ENCODE measurements at places on chromosomes 6 and 20.

- no peak for DNase-seq
Measured at GRCh38 chr20:39800111-39800510, 838.0 kb downstream of the DHX35 start.

GRCh38 chr6:47133230-47134000 lies 91.3 kb upstream of the ADGRF1 start:
- DNase-seq: no peak

DNA sequence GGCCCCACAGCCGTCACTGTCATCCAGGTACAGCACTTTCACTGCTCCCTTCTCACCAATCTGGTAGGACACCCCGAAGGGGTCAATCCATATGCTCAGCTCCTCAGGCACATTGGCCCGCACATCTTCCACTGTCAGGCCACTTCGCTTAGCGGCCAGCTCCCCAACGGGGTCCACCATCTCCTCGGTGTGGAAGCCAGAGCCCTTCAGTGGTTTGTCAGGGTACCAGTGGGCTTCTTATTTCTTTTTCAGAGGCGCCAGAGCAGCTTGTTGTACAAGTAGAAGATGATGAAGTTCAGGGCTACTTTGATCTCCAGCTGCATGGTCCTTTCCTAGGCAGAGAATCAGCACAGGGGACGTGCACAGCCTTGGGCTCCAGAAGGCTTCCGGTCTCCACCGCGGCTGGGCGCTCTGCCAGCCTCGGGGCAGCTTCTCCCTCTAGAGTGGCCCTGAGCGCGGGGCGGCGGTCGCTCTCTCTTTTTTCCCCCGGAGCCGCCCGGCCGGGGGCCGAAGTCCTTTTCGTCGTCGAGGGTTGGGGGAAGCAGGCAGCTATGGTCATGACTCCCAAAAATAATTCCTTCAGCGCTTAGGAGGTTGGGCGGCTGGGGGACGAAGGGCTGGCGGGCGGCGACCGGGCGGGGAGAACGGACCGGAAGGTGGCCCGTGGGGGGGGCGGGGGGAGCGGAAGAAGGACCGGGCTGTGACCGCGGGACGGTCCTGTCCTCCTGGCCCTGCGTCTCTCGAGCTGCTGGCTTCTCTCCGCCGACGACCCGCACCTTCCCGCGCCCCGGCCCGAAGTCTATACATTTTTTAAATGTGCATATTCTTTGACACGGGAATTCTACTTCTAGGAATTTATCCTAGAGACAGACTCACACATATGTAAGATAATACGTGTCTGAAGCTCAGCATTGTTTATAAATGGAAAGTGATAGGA lies 6.5 kb upstream of the ZSCAN9 start:
- no peak for DNase-seq

GRCh38 chr20:1005452-1006027 lies 3.4 kb upstream of the RSPO4 start:
- DNase-seq: no peak

DNA sequence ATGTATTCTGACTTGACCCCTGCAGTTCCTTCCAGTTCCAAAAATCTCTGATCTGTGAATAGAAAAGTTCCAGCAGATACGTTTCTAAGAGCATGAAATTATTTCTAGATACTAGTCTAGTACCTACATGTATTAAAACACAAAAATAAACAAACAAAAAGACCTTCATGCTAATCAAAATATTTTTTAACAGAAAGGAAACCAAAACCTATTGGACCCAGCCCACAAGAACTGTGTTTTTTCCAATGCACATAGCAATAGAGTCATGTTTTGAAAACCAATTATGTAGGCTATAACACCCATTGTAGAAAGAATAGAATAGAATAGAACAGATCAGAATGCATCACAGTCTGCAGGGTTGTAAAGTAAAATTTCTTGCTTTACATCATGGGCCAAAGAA lies 158.6 kb upstream of the TNFAIP3 start:
- no peak for DNase-seq

DNA sequence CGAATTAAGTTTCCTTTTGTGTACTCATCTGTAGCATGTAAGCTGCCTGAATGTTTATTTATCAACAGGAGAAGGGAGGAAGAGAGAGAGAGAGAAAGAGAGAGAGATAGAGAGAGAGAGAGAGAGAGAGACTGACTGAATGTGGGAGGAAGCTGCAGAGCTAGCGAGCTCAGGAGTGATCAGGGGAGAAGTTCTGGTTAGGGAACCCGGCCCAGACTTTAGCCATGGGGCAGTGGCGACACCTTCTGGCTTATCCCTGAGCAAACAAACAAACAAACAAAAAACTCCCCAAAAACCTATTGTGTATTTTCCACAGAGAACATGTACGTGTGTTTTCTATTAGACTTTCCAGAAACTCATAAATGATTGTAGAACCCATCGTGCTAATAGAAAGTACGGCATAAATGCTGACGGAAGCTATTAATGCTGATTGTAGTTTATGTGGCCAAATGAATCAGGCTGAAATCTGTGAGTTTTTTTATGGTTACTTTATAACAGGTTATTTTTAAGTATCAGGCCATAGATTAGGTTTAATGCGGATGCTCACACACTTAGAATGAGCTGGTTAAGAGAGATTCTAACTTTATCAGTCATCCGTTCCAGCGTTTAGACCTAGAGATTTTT lies 92.8 kb downstream of the CLIC5 start:
- peak; percentile 43 for DNase-seq

DNA sequence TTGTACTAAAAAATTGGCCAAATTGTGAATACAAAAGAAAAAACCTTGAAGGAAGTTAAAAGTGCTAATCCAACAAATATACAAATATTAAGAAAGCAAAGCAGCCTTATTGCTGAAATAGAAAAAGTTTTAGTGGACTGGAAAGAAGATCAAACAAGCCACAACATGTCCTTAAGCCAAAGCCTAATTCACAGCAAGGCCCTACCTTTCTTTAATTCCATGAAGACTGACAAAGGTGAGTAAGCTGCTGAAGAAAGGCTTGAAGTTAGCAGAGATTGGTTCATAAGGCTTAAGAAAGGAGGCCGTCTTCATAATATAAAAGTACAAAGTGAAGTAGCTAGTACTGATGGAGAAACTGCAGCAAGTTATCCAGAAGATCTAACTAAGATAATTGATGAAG lies 53.5 kb downstream of the TINAG start:
- DNase-seq: no peak

- DNase-seq: no peak
Measured at GRCh38 chr6:85435851-85436250, 14.0 kb upstream of the NT5E start.

GRCh38 chr6:150584065-150584464 lies 15.6 kb upstream of the PLEKHG1 start:
- DNase-seq: no peak

DNA sequence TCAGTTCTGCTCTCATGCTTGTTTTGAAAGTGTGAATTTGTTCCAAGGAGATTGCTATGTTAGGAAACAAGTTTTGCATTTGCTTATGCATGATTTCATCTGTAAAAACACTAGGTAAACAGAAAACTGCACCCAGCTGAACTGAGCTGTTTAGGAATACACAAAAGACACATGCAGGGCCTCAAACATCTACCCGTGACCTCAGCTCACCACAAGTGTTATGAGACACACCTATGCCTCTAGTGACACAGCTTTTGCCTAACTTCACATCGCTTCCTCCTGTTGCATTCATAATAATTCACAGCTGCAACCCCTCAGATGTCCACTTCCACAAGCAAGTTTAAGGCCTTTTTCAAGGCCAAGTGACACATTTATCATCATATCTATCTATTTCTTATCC lies 98.0 kb upstream of the SLC24A3 start:
- no peak for DNase-seq

GRCh38 chr6:40398034-40398691 lies 189.0 kb downstream of the LRFN2 start:
- DNase-seq: no peak

GRCh38 chr6:168865-169455 lies 123.3 kb upstream of the DUSP22 start:
- no peak for DNase-seq

- no peak for DNase-seq
Measured at GRCh38 chr20:4848041-4848440, 126.3 kb downstream of the PRND start.

DNA sequence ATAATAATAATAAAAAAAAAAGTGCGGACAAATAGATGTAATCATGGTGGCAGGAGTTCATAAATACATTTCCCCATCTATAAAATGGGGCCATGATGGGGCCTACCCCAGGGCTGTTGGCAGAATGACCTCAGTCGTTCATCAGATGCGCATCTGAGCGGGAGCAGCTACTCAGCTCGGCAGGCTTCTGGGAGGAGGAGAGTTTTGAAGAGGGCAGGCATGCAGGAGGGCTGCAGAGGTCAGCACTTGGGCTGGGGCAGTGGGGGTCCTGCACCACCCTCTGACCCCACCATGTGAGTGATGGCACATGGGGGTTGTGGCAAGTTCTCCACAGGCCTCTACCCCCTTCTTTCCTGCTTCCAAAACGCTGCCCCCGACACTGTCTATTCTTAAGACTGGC lies 373.5 kb downstream of the ZFAND3 start:
- no peak for DNase-seq

DNA sequence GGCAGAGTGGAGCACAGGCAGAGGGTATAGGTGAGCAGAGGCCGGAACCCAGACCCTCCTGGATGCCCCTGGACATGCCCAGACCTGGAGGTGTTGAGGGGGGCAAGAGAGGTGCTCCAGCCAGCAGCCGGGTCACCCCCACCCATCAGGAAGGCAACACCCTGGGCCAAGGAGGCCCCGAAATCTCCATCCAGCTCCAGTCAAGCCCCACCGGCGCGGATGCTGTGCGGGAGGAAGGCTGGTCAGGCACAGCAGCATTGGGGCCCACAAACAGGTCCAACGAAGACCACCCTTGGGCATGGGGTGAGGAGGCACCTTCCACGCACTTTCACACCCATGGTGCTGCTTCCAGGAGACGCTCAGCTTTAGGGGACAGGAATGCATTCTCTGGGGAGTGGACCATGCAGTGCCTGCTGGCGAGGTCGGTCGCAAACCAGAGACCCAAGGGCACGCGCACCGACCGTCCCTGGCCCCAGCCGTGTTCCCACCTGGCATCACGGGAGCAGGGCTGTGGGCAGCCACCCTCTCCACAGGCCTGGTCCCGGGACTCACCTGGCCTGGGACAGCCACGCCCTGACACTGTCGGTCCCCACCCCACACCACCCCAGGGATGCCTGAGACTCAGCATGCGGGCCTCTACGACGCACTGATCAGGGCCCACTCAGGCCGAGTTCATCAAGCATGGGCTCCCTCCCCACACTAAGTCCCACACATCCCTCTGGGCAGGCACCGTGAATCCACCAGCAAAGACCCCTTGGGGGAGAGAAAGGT lies 43.6 kb upstream of the ZBP1 start:
- peak; percentile 7 for DNase-seq

- no peak for DNase-seq
Measured at GRCh38 chr20:42610070-42610469, 579.6 kb downstream of the PTPRT start.

DNA sequence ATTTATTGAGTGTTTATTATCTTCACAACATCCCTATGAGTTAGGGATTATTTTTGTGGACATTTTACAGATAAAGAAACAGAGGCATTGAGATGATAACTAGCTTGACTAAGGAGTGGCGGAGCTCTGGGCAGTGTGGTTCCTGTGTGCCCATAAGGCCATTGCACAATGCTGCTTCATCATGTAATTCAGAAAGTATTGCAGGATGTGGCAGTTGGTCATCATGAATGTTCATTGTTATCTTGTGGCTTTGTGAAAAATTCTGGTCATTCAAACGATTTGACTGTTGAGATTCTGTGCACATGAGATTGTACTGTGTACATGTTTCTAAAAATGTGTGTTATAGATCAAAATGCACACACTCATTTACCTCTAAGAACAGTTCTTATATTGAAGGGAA lies 150.8 kb downstream of the ESR1 start:
- DNase-seq: no peak

DNA sequence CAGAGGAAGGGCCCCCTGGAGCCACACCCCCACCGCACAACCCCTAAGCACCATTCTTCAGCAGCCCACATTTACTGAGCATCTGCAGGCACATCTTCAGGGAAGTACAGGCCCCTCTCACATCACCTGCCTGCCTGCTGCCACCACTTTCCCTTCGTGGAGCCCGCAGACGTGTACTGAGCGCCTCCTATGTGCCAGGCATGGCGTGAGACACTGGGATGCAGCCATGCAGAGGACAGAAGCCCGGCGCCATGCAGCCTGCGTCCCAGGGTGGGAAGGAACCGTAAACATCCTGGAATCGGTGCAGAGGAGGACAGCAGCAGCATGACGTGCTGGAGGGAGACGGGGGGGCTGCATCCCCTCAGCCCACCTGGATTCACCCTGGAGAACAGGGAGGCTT lies 78.1 kb downstream of the GRM4 start:
- no peak for DNase-seq

DNA sequence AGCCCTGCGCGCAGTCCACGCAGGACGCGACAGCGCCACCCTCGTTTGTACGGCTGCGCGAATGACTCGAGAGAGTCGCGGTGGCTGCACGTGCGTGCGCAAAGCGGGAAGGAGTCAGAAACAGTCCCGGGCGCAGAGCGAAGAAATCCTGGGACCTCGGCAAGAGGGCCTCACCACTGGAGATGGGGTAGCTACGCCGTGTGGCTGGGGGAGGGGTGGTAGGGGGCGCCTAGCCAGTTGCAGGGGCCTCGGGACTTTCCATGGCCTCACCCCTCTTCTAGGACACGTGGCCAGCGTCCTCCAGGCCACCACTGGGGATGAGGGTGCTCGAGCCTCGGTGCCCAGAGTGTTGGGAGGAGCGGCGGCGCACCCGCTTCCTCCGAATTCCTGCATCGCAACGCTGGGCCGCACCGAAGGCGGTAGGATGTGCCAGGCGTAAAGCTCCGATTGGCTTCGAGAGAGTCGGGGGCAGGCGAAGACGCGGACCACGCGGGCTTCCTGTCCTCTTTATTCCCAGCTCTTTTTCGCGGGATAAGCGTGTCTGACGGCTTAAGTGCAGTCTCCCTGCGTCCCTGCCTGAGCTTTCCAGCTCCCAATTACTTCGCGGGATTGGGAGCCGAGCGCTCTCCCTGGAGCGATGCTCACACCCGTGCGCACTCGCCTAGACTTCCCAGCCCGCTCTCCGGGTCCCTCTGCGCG lies 38.7 kb downstream of the NCR2 start:
- no peak for DNase-seq

DNA sequence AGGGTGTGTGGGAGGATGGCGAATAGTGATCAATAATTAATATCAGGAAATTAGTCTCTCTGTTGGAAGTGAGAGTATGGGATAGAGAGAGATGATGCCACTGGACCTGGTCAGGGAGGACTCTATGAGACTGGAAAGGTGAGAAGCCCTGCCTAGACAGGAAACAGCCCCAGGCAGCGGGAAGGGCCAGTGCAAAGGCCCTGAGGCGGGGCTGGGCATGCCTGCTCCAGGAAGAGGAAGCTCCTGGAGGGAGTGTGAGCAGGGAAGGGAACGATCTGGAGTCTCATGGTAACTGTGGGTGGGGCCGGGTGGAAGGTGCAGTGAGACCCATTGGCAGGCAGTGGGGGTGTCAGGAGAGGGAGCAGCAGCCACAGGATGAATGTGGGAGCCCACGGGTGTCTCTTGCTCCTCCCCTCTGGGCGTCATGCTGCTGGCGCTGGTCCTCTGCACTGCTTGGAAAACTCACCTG lies 1.8 kb upstream of the CST3 start:
- DNase-seq: no peak

GRCh38 chr6:43784049-43784855 lies 14.2 kb downstream of the VEGFA start:
- DNase-seq: no peak

GRCh38 chr6:156752666-156753301 lies 24.4 kb upstream of the ARID1B start:
- no peak for DNase-seq

Measured in activated naive CD4-positive, alpha-beta T cell treated with anti-CD3 and anti-CD28 coated beads, Interleukin-2, amount 50 U/mL, for 16 hours (primary cell).